ENCODE measurements at places on chromosomes 4 and X. TPM values are rescaled to one million over a fixed set of nuclear protein-coding genes. Genes with fewer than 3 reads are reported as not detected.

GRCh38 chrX:13043138-13043537 lies 1.3 kb downstream of the FAM9C start:
- H3K4me3 ChIP-seq, result no peak overlapping the region
- no peaks in the 10 kb centered on the region for H3K36me3 ChIP-seq
- no peak overlapping the region for H3K27ac ChIP-seq
- H3K4me1 ChIP-seq, result peaks cover 31% of the 10 kb centered on the region
- no peak for DNase-seq
- no peaks in the 10 kb centered on the region for H3K27me3 ChIP-seq

DNA sequence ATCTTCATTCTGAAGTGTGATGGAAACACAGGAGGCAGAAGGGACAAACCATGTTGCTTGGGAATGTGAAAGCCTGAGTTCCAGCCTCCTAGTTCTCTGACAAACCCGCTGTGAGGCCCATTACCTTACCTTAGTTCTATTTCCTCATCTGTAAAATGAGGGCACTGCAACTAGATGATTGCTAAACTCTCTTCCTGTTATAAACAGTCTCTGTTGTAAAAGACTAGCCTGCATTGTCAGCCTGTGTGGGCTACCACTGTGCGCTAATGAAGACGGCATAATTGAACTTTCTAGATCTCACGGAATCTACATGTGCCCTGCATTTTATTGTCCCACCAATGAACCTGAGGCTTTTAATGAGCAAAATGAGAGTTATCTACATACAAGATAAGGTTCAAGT lies 147.2 kb downstream of the AFF2 start:
- no peak for DNase-seq
- H3K27me3 ChIP-seq, result no peaks in the 10 kb centered on the region
- H3K4me1 ChIP-seq, result no peaks in the 10 kb centered on the region
- H3K4me3 ChIP-seq, result no peak overlapping the region
- no peaks in the 10 kb centered on the region for H3K36me3 ChIP-seq

GRCh38 chr4:33714971-33715370 lies 2529.3 kb downstream of the ARAP2 start:
- H3K4me1 ChIP-seq, result no peaks in the 10 kb centered on the region
- H3K4me3 ChIP-seq, result no peak overlapping the region
- no peak for DNase-seq
- no peaks in the 10 kb centered on the region for H3K27me3 ChIP-seq
- H3K27ac ChIP-seq, result no peak overlapping the region

- no peak overlapping the region for H3K27ac ChIP-seq
- H3K4me3 ChIP-seq, result no peak overlapping the region
- H3K27me3 ChIP-seq, result no peaks in the 10 kb centered on the region
- DNase-seq, result no peak
- no peaks in the 10 kb centered on the region for H3K36me3 ChIP-seq
These were observed 29.6 kb upstream of the TASL start for GRCh38 chrX:30607155-30607554.

DNA sequence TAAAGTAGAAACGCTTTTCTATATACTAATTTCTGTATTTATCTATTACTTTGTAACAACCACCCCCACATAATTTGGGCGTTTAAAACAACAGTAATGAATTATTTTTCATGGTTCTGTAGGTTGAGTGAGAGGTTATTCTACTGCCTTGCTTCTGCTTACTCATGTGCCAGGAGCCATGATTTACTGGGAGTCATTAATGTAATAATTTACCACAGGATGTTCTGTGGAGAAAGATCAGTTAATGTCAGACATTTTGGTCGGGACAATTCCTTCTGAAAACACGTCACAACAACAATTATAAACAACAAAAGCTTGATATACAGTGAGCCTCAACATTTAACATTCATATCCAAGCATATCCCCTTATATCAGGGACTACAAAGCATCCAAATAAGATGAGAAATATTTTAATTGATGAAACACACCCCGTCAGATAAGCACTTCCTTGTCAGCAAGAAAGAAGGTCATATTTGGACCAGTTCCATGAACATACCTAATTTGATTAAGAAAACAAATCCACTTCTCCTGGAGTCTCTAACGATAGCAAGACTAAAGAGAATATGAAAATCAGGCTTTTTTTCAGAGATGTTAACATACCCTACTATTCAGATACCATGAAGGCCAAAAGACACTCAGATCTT lies 238.5 kb downstream of the PRDM5 start:
- H3K27ac ChIP-seq, result no peak overlapping the region
- H3K4me3 ChIP-seq, result no peak overlapping the region
- no peaks in the 10 kb centered on the region for H3K27me3 ChIP-seq
- peaks cover 6% of the 10 kb centered on the region for H3K4me1 ChIP-seq

GRCh38 chr4:72896515-72896914 lies 173.0 kb downstream of the COX18 start:
- H3K4me3 ChIP-seq, result no peak overlapping the region
- no peaks in the 10 kb centered on the region for H3K4me1 ChIP-seq
- H3K27me3 ChIP-seq, result peaks cover 11% of the 10 kb centered on the region
- DNase-seq, result no peak
- no peaks in the 10 kb centered on the region for H3K36me3 ChIP-seq

GRCh38 chrX:134460005-134460861 lies at the start of gene HPRT1:
Gene HPRT1 (plus strand): TSS chrX:134460165. CDS start chrX:134460312, 147 bp downstream.
- peaks cover 13% of the 10 kb centered on the region for H3K36me3 ChIP-seq
- H3K27me3 ChIP-seq, result no peaks in the 10 kb centered on the region
- H3K4me1 ChIP-seq, result peaks cover 6% of the 10 kb centered on the region
- peak within 1 kb of the TSS; percentile 88 for H3K4me3 ChIP-seq
- peak within 1 kb of the TSS; percentile 90 for H3K27ac ChIP-seq

GRCh38 chr4:124278477-124278876 lies 434.1 kb downstream of the ANKRD50 start:
- no peak for DNase-seq
- no peaks in the 10 kb centered on the region for H3K36me3 ChIP-seq
- no peak overlapping the region for H3K27ac ChIP-seq
- no peak overlapping the region for H3K4me3 ChIP-seq
- no peaks in the 10 kb centered on the region for H3K4me1 ChIP-seq

SPANXN3 gene
- not detected for total RNA-seq

GC gene
- not detected for total RNA-seq

- H3K4me3 ChIP-seq, result peak overlapping the region; percentile 89
- no peak for DNase-seq
- peaks cover 16% of the 10 kb centered on the region for H3K4me1 ChIP-seq
- H3K27me3 ChIP-seq, result no peaks in the 10 kb centered on the region
- peak overlapping the region; percentile 90 for H3K27ac ChIP-seq
These were observed 465 bp downstream of the EMD start for GRCh38 chrX:154379569-154379951.

GRCh38 chr4:153758688-153759406 lies 977 bp downstream of the RNF175 start:
- peaks cover 1% of the 10 kb centered on the region for H3K36me3 ChIP-seq
- no peak overlapping the region for H3K4me3 ChIP-seq
- H3K4me1 ChIP-seq, result peaks cover 9% of the 10 kb centered on the region
- no peak overlapping the region for H3K27ac ChIP-seq

GRCh38 chrX:10726647-10727046 lies 106.3 kb upstream of the MID1 start:
- no peak overlapping the region for H3K4me3 ChIP-seq
- no peaks in the 10 kb centered on the region for H3K36me3 ChIP-seq
- H3K27me3 ChIP-seq, result no peaks in the 10 kb centered on the region
- no peak overlapping the region for H3K27ac ChIP-seq
- no peaks in the 10 kb centered on the region for H3K4me1 ChIP-seq
- DNase-seq, result no peak

GRCh38 chr4:118085700-118086099 lies 51.4 kb downstream of the NDST3 start:
- no peaks in the 10 kb centered on the region for H3K36me3 ChIP-seq
- no peak overlapping the region for H3K4me3 ChIP-seq
- no peak for DNase-seq
- H3K4me1 ChIP-seq, result peaks cover 8% of the 10 kb centered on the region

DNA sequence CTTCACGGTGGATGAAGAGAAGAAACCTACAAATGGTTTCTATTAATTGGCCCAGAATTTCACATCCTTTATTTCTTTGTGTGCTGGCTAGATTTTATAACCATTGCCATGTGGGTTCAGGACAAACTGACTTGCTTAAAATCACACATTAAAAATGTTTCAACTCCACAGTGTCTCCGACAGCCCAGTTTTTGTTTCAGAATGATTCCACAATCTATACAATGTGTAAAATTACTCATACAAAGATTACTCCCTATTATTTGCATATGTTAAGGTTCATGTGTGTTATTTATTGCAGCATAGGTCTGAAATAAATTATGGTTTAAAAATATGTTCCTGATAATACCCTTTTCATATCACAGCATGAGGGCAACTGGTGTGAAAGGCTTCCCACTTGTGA lies 20.6 kb downstream of the DCHS2 start:
- H3K4me3 ChIP-seq, result no peak overlapping the region
- H3K27ac ChIP-seq, result no peak overlapping the region
- H3K36me3 ChIP-seq, result no peaks in the 10 kb centered on the region
- DNase-seq, result no peak
- H3K27me3 ChIP-seq, result peaks cover 24% of the 10 kb centered on the region
- no peaks in the 10 kb centered on the region for H3K4me1 ChIP-seq

MCF2 gene
- 0.23 TPM for total RNA-seq

DNA sequence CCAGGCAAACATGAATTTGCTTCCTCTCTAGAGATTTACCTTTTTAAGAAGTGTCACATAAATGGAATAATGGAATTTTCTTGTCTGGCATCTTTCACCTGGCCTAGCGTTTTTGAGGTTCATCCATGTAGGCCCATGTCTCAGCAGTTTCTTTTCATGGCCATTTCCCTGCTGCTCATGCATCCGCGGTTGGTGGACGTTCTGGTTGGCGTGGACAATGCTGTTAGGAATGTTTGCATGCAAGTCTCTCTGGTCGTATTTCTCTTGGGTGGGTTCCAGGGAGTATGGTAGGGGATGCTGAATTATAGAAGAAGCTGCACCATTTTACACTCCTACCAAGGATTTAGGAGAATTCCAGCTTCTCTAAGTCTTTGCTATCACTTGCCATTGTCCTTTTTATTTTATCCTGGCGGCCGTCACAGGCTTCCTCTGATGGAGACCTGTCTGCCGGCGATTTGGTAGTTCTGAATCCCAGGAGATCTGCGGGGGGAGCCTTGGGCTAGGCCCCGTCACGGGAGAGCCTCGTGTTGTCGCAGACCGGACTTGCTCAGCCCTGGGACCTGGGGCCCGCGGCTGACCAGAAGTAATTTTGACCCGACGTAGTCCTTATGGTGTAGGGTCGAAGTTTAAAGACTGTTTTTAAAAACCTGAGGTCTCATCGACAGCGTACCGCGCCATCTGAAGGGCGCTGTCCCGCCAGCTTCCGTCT lies 56.9 kb upstream of the TADA2B start:
- peaks cover 6% of the 10 kb centered on the region for H3K36me3 ChIP-seq
- DNase-seq, result no peak
- peaks cover 61% of the 10 kb centered on the region for H3K4me1 ChIP-seq

GRCh38 chr4:108272561-108272960 lies 103.8 kb upstream of the LEF1 start:
- no peak overlapping the region for H3K27ac ChIP-seq
- no peak for DNase-seq
- H3K4me1 ChIP-seq, result peaks cover 7% of the 10 kb centered on the region
- no peaks in the 10 kb centered on the region for H3K27me3 ChIP-seq
- H3K36me3 ChIP-seq, result peaks cover 2% of the 10 kb centered on the region

C4orf50 gene
- not detected for total RNA-seq

DNA sequence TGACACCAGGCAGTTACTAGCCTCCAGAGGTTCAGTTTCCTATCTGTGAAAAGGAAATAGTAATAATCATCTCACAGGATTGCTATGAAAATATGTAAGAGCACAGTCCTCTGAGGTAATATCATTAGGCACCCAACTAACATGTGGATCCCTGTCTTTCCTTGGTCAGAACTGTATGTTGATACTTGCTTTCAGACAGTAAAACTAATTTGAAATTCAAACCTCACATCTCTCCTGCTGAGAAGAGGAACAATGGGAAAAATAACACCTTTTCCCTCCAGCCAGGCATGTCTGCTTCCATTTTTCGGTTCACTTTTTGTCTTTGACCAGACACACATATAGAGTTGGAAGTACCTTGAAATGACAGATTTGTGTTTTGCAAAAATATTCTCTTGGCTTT lies 262.7 kb downstream of the IL15 start:
- no peaks in the 10 kb centered on the region for H3K4me1 ChIP-seq
- H3K27me3 ChIP-seq, result no peaks in the 10 kb centered on the region
- H3K27ac ChIP-seq, result no peak overlapping the region

GRCh38 chrX:21711129-21711847 lies 46.6 kb downstream of the SMPX start:
- DNase-seq, result no peak
- H3K4me3 ChIP-seq, result no peak overlapping the region
- no peaks in the 10 kb centered on the region for H3K4me1 ChIP-seq
- H3K27me3 ChIP-seq, result no peaks in the 10 kb centered on the region
- H3K36me3 ChIP-seq, result no peaks in the 10 kb centered on the region

MSX1 gene
- total RNA-seq, result 0.10 TPM

CLDN34 gene
- total RNA-seq, result not detected

- H3K36me3 ChIP-seq, result no peaks in the 10 kb centered on the region
- no peak overlapping the region for H3K4me3 ChIP-seq
- no peak for DNase-seq
- H3K27me3 ChIP-seq, result no peaks in the 10 kb centered on the region
- H3K4me1 ChIP-seq, result no peaks in the 10 kb centered on the region
These were observed 63.5 kb downstream of the SHROOM3 start for GRCh38 chr4:76498550-76498949.

DNA sequence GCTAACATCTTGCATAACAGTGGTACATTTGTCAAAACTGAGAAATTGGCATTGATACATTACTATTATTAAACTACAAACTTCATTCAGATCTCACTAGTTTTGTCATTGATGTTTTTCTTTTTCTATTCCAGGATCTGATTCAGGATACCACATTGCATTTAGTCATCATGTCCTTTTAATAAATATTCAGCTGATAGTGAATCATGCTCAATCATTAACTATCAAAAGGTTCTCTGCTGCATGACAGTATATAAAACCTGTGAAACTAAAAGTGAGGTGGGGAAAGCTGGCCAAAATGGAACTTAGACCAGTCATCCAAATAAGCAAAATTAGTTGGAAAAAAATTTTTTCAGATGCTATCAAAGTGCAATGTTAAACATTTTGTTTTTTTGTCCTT lies 28.1 kb upstream of the HS6ST2 start:
- H3K4me1 ChIP-seq, result no peaks in the 10 kb centered on the region
- peaks cover 4% of the 10 kb centered on the region for H3K27me3 ChIP-seq
- H3K4me3 ChIP-seq, result no peak overlapping the region
- H3K36me3 ChIP-seq, result no peaks in the 10 kb centered on the region

DNA sequence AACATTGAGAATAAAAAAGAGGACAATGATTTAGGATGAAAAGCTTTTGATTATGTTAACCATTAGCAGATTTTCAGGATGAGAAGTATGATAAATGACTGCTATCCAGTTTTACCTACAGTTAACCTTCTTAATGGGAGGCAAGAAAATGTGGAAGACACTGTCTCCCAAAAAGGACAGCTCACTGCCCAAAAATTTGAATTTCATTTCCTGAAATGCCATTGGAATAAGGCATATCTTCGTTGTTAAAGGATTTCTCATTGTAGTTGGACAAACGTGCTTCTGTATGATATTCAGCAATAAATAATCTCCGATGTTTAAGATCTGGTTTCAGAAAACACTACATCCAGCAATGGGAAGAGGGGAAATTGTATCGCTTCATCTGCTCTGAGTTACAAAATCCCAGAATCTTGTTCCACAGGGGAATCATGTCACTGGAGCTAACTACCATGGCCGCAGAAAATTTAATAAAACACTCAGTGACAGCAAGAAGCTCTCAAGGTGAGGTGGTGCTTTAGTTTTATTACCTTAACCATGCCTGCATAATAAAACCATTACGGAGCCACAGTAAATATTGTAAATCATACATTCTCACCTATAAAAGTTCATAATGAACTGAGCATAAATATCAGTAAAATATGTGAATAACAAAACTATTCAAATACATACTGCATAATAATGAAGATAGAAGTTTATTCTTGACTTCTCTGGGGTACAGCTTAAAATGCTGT lies 552.3 kb downstream of the PCDH7 start:
- no peak overlapping the region for H3K27ac ChIP-seq
- H3K4me1 ChIP-seq, result no peaks in the 10 kb centered on the region
- no peaks in the 10 kb centered on the region for H3K27me3 ChIP-seq

Measured in activated naive CD8-positive, alpha-beta T cell treated with anti-CD3 and anti-CD28 coated beads for 36 hours (primary cell).